ENCODE measurements at places on chromosomes 7 and 10.

GRCh38 chr7:132656846-132657776 lies 80.8 kb upstream of the PLXNA4 start:
- DNase-seq: no peak

DNA sequence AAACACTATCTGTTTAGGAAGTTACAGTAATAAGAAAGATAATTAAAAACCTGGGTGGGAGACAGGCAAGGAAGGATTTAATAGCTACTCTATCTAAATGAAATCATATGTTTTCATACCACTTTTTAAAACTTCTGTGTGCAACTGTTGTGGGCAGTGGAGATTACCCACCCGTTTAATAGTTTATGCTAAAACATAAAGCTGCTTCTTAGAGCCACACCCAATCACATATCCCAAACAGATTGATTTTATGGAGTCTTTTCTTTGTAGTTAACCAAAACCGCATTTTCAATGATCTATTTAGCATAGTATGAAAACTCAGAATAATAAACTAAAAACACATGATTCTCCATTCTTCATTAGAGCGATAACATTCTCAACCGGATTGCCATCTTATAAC lies 304.1 kb downstream of the AGMO start:
- no peak for DNase-seq

- no peak for DNase-seq
Observed at GRCh38 chr7:105643384-105643783, 62.1 kb upstream of the EFCAB10 start.

DNA sequence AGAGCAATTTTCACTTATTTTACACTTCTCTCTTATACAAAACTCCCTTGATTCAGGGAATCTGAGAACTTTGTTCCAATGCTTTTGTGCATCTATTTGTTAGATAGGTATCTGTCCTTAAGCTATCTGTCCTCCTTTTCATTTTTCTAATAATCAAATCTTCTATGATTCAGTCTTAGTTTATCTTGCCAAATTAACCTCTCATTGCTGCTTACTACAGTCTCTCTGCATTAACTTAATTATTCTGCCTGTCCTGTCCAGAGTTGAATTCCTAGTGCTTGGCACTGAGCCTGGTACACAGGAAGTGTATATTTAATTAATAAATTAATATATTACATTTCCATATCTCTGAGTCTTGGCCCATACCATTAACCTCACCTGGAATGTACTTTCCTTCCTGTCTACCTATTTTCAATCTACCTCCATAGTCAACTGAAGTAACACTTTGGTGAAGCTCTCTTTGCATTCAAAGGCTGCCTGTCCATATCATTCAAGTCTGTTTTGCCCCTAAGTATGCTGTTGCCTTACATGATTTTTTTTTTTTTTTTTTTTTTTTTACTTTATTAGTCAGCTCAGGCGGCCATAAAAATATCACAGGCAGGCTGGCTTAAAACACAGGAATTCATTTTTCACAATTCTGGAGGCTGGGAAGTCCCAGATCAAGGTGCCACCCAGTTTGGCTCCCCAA lies 66.0 kb upstream of the CSTF2T start:
- no peak for DNase-seq

GRCh38 chr7:2681929-2682799 lies 5.8 kb upstream of the AMZ1 start:
- no peak for DNase-seq

All from cerebellum (tissue), 4 donors.